ENCODE measurements at places on chromosomes 16 and 17.

GRCh38 chr17:6439951-6440350 is 4.3 kb upstream of the PIMREG start:
- no peak for DNase-seq

GRCh38 chr17:21303441-21304065 is 19.0 kb downstream of the MAP2K3 start:
- no peak for DNase-seq

- DNase-seq, result no peak
Observed at GRCh38 chr17:56699186-56699894, 105.8 kb downstream of the NOG start.

DNA sequence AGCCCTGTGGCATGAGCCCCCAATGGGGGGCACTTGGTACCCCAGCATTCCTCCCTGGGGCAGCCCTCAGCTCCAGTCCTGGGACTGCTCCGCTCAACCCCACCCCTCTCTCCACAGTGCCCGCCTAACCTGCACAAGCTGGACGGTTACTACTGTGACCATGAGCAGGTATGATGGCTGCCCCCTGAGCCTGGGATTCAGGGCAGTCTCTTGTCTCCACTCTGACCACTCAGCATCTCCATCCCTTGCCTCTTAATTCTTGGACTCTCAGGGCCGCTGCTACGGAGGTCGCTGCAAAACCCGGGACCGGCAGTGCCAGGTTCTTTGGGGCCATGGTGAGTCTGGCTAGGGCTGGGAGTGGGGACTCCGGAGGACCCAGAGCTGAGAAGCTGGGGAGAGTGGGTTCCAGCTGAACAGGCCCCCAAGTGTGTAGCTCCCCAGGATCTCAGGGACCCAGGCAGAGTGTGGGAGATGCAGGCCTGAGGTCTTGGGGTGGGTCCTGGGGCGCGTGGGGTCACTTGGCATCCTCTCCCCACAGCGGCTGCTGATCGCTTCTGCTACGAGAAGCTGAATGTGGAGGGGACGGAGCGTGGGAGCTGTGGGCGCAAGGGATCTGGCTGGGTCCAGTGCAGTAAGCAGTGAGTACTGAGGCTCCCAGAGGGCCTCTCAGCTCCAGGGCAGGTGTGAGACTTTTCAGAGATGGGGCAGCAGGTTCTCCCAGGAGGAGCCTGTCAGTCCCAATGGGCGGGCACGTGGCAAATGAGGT is 18.0 kb downstream of the ADAM11 start:
- no peak for DNase-seq

- no peak for DNase-seq
Observed at GRCh38 chr16:20181416-20181815, 107.7 kb upstream of the GPR139 start.

- no peak for DNase-seq
Observed at GRCh38 chr17:43728081-43728480, 30.5 kb downstream of the SOST start.

- no peak for DNase-seq
Observed at GRCh38 chr16:88895335-88895734, 28.9 kb upstream of the PABPN1L start.

Measured in DMS 273 treated with DMSO at 0.1 percent for 48 hours (cell line).